ENCODE measurements at places on chromosomes 5 and 9.

DNA sequence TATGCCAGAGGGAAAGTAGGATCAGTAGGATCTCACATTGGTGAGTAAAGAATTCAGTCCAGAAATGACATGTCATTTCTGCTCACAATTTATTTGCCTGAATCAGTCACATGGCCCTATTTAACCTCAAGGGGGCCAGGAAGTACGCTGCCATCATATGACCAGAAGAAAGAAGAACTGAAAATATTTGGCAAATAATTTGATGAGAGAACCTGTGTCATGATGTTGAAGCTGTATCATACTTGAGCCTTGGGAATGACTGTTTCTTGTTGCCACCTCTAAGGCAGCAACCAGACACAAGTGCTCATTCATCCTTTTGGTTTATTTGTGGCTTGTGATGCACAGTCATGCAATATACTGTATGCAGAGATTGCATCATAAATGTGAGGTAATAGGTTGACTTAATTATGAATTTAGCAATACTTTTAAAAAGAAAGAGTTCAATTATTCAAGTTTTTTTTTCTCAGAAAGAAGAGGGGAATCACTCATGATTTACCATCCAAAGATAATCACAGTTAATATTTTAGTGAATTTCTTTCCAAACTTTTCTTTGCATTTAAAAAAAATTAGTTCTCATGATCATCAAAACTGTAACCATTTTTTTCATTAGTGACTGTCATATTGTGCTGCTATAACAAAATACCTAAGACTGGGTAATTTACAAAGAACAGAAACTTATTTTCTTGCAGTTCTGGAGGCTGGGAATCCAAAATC, 8.2 kb upstream of the ZFYVE16 start:
- DNase-seq = no peak

DNA sequence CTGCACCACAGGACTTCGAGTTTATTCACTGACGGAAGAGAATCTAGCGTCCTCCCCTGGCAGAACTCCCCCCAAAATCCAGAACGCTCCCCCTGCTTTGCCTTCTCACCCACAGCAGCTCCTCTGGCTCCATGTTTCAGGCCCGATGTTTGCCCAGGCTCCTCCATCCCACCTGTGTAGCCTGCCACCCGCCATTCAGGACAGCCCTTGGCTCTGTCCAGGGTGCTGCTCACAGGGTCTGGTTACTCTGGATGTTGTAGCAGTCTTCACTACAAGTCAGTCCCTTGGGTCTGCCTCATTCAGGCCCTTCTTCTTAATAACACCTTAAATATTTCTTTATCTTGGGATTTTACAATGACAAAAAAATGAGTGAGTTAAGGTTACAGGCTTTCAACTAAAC, 41.3 kb upstream of the SV2C start:
- DNase-seq = no peak

GRCh38 chr9:89483592-89484474, 14.1 kb downstream of the SEMA4D start:
- no peak for DNase-seq

DNA sequence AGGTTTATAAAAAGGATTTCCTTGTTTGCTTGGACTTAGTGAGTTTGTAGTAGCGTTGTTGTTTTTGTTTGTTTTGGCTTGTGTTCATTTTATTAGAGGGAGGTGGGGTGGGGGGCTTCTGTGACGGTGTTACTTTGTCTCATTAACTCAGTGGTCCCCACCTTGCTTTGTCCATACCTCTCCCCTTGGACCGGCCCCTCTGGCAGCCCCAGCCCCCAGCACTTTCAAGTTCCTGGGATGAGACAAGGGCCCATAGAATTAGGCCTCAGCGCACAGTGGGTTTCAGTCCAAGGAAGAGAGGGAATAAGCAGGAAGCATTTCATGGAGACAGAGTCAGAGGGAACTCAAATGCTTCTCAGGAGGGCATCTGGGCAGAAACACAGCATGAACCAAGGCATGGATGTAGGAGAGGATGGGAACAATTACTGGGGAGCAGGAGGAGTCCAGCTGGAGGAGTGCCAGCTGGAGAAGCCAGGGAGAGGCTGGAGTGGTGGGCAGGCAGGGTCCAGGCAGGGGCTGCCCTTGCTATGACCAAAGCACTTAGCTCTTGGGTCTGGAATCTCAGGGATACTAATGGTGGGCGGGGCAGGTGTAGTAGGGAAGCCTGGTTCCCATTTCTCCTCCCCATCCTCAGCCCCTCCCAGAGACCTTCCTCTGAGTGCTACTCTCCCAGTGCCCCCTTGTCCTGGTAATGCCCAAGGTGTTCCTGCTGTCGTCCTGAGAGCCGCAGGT, 23.5 kb upstream of the ENHO start:
- DNase-seq = no peak

DNA sequence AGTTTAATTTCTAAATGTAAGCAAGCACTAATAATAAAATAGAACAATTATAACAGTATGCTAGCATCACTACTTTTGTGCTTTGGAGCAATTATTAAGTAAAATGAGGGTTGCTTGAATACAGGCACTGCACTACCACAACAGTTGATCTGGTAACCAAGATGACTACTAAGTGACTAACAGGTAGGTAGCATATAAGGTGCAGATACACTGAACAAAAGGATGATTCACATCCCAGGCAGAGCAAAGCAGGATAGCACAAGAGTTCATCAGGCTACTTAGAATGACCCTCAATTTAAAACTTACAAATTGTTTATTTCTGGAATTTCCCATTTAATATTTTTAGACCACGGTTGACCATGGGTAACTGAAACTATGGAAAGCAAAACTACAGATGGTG, 48.0 kb upstream of the RGS7BP start:
- no peak for DNase-seq

- no peak for DNase-seq
These were observed 11.7 kb downstream of the NSG2 start for GRCh38 chr5:174057206-174057605.

DNA sequence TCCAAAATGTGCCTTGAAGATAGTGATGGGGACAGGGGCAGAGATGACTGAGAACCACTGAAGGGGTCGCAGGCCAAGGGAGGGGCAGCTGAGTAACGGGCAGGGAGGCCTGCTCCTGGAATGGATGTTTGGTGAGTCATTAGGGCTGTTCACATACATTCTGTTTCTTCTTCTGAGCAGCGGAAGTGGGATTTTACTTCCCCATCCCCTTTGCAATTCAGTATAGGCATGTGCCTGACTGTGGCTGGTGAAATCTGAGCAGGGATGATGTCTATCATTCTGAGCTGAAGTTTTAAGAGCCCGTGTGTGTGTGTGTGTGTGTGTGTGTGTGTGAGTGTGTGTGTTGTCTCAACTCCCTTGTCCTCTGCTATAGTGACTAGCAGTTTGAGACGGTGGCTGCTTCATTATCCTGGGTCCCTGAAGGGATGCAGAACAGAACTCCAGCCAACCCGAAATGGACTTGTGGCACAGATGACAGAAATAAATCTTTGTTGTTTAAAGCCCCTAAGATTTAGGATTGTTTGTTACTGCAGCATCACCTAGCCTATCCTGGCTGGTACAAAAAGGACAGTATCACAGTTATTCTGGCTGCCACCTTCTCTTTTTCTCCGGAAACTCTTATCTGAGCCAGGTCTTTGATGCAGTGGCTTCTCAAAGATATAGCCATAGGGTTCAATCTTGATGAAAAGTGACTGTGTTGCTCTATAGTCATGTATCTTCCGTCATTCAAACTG, 29.2 kb upstream of the TGFBI start:
- DNase-seq = no peak

DNA sequence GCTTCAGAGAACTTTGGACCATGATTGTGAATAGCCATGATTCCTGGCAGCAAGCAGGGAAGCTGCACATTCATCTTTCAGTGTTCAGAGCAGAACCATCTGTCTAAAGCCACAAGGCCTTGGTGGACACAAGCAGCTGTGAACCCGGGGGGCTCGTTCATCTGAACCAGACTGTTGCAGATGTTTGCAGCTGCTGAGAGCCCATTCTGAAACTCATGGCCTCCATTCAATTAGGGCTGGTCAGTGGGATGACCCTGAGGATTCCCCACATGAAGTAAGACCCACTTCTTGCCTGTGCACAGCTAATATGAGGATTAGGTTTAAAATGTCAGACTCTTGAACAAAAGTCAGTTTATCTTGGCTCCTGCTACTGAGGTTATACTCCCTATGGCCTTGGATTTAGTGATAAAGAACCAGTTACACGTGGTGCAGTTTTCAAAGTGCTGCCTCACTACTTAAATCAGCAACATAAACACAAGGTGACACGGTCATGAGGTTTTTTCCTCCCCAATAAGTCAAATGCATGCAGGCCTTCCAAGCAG, 109.8 kb upstream of the IFNK start:
- no peak for DNase-seq

- DNase-seq = no peak
These were observed 15.4 kb upstream of the C5orf47 start for GRCh38 chr5:173973616-173973969.

DNA sequence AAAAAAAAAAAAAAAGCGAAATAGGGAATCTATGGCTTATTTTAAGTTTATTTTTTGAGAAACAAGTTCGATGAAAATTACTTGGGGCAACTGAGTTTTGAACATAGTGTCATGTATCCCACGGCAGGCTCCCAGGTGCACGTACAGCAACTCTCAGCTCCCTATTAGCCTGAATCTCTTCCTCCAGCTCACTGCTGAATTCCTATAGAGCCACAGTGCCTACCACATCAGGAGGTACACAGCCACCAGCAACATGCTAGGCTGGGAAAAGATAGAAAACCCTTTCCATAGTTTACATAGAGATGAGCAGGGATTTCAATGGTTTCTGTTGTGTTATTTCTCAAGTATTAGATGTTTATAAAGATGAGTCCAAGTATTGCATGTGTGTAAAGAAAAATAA, 115.9 kb upstream of the RGMB start:
- DNase-seq = no peak

GRCh38 chr9:24936117-24936516, 390.4 kb upstream of the IZUMO3 start:
- DNase-seq = no peak

DNA sequence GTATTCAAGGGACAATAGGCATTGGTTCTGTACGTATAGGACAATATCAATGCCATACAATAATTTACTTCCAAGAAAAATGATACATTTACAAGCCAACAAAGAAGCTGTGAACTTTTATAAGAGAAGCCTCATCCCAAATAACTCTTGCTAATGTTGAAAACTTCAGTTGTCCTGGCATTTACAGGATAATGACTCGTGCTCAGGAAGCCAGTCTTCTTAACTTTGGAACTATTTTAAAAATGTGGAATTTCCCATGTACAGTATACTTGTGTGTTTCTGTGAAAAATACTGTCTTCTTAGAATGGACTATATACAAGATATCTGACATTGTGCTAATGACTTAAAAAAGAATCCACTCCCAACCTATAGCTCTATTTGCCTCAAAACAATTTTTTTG, 1479.3 kb upstream of the CDH9 start:
- no peak for DNase-seq

DNA sequence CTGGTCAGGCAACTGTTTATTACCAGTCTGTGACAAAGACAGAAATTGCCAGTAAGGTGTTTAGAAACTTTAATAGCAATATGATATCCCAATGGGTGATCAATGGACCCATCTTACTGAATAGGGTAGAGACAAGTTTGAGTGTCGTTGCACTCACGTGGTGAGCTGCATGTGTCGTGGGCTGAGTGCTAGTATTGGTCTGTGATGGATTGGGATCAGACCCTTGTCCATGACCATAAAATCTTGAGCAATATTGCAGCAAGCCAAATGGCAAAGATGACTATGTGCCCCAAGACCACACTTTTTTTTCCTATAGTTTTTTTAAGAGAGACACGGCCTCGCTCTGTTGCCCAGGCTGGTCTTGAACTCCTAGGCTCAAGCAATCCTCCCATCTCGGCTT, 114.5 kb downstream of the PALM2AKAP2 start:
- DNase-seq = no peak

DNA sequence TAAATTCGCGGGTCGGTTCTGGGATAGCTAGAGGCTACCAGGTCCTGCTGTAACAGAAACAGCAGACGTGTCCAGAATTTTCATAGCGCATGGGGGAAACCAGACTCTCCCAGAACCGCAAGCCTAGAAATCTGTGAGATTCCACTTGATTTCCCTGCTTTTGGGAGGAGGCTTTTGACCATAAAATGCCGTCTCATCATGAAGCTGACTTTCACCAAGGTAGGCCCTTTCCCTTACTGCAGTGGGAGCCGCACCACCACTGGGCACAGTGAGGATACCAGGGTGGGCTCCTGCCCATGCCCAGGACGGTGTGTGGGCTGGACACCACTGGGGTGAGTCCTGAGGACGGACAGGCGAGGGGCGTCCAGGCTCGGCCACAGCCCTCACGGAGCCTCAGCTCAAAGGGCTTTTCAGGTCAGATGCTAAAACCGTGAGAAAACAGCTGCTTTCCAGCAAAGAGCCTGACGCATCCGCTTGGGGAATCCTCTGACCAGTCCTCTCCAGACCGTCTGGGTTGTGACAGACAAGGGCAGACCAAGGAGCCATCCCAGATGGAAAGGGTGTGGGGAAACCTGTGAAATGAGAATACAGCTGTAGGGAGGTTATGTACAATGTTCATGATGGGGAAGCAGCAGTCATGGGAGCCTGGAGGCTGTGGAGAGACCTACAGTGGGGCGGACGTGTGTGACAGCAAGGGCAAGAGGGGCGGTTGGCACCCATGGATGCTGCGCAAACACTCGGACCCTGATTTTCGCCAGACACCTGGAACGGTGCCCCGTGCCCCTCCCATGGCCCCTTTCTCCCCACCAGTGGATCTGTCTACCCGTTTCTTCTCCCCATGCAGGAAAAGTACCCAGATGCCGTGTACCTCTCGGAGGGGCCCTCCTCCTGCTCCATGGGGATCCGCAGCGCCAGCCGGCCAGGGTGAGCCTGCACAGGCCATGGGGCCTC, 59.2 kb downstream of the IPPK start:
- DNase-seq = no peak

DNA sequence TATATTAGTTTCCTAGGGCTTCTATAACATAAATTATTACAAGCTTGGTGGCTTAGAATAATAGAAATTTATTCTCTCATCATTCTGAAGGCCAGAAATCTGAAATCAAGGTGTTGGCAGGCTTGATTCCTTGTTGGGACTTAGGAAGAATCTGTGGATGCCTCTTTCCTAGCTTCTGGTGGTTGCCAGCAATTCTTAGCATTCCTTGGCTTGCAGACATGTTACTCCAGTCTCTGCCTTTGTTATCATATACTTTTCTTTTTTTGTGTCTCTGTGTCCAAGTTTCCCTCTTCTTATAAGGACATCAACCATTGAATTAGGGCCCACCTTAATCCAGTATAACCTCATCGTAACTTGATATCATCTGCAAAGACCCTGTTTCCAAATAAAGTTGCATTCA, 31.4 kb downstream of the CTNNA1 start:
- DNase-seq = no peak

DNA sequence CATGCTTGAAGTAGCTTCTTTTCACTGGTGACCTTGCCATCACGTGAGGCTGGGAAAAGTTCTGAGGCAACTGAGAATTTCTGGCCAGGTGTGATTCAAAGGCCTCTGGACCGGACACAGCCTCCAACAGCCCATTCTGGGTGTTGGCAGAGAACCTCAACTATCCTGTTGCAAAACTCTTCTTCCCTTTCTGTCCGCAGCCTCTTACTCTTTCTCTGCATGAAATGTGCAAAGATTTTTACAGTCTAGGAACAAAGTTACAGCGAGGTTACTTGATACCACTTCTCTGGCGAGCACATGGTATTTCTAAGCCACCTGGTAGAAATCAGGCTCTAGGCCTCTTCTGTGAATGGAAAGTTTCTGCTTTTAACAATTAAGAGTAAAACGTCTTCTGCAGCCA, 79.2 kb downstream of the FREM1 start:
- no peak for DNase-seq

GRCh38 chr9:13705918-13706317, 426.4 kb upstream of the MPDZ start:
- DNase-seq = no peak

- DNase-seq = no peak
These were observed 4.2 kb downstream of the TMEM167A start for GRCh38 chr5:83072966-83073365.
